ENCODE measurements at places on chromosomes 16 and 17.

GRCh38 chr17:49944273-49944870 is 24.6 kb upstream of the DLX4 start:
- DNase-seq, result peak; percentile 87

DNA sequence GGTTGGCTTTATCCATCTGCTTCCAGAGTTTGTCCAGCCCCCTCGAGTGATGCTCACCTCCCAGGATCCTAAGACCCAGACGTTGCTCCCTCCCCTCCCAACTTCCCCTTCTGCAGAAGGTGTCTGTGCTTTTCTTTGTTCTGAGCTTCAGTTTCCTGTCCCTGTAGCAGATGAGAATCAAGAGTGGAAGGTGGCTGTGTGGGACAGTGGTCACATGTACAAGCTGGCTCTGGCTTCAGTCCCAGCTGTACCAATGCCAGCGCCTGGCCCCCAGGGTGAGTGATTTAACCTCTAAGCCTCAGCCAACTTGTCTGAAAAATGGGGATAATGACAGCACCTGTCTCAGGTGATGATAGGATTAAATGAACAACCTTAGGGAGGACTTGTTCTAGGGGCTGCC is 7.7 kb downstream of the PRR15L start:
- DNase-seq, result no peak

DNA sequence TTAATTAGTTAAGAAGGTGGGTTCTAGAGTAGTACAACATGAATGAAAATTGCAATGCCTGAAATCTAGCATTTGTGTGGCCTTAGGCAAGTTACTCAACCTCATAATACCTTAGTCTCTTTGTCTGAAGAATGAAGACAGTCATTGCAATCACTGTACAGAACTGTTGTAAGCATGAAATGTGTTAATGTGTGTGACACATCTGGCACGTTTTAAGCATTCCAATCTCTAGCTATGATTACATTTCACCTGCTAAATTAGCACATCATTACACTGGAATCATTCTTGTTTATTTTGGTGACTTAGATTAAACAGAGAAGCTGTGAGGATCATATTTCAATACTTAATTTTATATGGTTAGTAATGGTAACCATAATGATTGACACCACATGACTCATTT is 629.7 kb upstream of the KIF2B start:
- DNase-seq, result no peak

DNA sequence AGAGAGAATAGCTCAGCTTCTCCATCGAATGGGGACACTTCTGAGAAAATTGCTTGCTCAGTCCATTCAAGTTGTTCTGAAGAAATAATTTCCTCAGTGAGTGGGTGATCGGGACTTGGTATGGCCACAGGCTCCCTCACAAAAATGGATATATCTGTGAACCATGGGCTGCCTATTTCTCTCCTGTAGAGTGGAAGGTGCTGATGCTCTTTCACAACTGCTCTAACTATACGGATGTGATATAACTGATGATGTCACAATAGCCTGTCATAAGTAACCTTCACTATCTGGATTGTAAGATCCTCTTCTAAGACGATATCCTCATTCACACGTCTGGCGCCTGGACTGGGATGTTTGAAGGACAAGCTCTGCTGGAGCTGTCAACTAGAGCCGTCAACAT is 4.7 kb upstream of the CCL18 start:
- no peak for DNase-seq

DNA sequence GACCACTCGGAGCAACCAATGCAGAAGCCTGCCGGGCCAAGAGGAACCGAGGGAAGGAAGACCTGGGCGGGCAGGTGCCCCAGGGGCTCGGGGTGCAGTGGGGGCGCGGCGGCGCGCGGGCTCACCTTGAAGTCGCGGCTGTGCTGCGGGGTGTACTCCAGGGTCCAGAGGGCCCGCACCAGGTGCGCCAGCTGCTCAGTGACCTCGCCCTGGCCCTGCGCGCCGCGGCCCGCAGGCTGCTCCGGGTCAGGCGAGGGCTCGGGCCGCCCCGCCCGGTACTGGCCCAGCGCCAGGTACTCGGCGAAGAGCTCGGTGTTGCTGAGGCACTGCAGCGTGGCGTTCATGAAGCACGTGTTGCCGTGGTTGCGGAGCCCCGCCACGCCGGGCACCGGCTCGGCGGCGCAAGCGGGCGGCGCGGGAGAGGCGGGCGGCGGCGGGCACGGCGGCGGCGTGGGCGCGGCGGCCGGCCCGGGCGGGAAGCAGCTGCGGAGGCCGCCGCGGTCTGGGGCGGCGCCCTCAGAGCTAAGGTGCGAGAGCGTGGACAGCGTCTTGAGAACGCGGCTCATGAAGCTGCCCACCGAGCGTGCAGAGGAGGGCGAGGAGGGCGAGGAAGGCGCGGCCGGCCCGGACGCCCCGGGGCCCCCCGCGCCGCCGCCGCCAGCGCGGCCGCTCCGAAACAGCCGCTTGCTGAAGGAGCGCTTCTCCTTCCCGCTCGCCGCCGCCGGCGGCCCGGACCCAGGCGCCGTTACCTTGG is 562 bp downstream of the USP31 start:
- DNase-seq, result peak; percentile 42

GRCh38 chr16:20833086-20833485 is 26.8 kb downstream of the REXO5 start:
- no peak for DNase-seq

GRCh38 chr16:56246051-56246817 is 54.9 kb downstream of the GNAO1 start:
- no peak for DNase-seq

DNA sequence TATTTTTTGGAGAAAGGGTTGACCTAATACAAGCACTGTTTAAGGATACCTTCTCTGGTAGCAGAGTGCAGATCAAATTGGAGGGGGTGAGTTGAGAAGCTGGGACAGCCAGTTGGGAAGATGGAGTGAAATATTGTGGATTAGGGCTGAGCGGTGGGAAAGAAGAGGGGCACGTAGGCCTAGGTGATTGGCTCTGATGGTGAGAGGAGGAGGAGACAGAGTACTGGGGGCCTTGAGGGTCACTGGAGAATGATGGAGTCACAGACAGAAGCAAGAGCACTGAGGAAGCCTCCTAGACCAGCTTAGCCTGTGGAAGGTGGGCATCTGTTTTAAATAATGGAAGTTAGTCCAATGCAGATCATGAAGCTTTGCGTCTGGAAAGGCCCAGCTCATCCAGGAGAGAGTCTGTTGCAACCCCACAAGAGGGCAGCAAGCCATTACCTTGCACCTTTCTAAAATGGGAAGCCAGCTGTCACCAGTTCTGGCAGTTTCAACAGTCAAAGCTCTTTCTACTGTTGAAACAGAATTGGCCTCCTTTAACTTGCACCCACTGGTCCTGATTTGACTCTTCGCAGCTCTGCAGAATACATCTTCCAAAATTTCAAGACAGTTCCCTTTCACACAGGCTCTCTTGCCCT is 11.8 kb downstream of the SLC9A5 start:
- DNase-seq, result no peak

GRCh38 chr16:14193316-14193871 is 122.3 kb downstream of the MRTFB start:
- peak; percentile 45 for DNase-seq

DNA sequence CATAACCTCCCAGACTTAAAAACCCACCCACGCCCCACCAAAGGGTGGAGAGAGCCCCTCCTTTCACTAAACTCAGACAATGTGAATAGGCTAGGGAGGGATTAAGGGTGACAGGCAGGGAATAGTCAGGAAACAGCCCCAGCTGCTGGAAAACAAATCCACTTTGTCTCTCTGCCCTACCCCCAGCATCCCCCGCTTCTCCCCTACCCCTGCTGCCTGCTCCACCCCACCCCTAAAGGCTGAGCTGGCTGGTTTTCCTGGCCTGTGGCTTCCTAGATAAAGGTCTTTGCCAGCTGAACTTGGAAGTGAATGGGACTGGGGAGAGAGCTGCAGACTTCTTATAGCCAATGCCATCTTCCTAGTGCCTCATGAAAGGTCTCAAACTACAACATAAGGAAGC is 15.0 kb downstream of the CAVIN1 start:
- no peak for DNase-seq

- DNase-seq, result no peak
Measured at GRCh38 chr16:50428116-50428515, 59.3 kb upstream of the BRD7 start.

- DNase-seq, result no peak
Measured at GRCh38 chr17:20279631-20280030, 187.7 kb downstream of the LGALS9B start.

GRCh38 chr16:13957197-13958078 is 37.5 kb downstream of the ERCC4 start:
- DNase-seq, result peak; percentile 70

Data from NCI-H1105 treated with DMSO at 0.1 percent for 48 hours (cell line).